ENCODE measurements at places on chromosomes 12 and 14.

GRCh38 chr12:106044773-106045172, 94.0 kb downstream of the NUAK1 start:
- DNase-seq, result no peak

GRCh38 chr12:131365821-131366260, 345.0 kb upstream of the SFSWAP start:
- no peak for DNase-seq

DNA sequence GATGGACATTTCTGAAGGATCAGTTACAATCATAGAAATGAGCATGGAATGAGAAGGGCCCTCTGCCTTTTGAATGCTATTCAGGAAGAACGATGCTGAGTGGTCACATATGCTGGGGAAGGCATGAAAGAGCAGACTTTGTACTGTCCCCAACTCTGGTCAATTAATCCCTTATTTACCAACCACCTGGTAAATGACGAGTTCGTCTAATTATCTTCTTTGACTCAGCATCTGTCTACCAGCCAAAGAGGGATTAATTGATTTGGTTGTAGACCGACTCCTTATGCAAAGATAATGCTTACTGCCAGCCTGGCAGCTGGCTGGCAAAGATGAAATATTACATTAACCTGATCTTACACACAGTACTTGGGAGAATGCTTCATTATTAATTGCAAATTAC, 152.2 kb downstream of the CHST11 start:
- no peak for DNase-seq

DNA sequence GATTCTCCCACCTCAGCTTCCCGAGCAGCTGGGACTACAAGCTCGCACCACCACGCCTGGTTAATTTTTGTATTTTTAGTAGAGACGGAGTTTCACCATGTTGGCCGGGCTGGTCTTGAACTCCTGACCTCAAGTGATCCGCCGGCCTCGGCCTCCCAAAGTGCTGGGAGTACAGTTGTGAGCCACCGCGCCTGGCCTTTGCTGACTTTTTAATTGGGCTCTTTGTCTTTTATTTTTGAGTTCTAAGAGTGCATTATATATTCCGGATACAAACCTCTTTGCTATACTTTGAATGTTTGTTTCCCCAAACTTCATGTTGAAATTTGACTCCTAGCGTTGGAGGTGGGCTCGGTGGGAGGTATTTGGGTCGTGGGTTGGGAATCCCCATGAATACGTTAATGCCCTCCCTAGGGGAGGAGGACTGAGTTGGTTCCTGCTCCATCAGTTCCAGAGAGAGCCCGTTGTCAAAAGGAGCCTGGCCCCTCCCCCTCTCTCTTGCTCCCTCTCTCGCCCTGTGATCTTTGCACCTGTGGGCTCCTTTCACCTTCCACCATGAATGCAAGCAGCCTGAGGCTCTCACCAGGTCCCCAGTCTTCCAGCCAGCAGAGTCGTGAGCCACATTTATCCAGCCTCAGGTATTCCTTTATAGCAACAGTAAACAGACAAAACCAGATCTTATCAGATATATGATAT, 103.2 kb upstream of the EVL start:
- DNase-seq, result no peak

DNA sequence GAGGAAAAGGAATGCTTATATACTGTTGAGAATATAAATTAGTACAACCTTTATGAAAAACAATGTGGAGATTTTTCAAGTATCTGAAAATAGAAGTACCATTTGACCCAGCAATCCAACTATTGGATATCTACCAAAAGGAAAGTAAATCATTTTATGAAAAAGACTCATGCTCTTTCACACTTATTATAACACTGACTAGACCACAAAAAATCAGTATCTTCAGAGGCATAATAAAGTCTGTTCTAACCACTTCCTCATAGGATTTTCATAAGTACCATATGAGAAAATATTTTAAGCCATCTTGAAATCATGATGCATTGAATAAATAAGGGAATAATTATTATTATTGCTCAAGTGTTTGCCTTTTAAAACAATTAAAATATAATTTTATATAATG, 90.8 kb downstream of the SLCO1B1 start:
- DNase-seq, result no peak

GRCh38 chr14:105019861-105020814, 745 bp downstream of the CDCA4 start:
- no peak for DNase-seq

DNA sequence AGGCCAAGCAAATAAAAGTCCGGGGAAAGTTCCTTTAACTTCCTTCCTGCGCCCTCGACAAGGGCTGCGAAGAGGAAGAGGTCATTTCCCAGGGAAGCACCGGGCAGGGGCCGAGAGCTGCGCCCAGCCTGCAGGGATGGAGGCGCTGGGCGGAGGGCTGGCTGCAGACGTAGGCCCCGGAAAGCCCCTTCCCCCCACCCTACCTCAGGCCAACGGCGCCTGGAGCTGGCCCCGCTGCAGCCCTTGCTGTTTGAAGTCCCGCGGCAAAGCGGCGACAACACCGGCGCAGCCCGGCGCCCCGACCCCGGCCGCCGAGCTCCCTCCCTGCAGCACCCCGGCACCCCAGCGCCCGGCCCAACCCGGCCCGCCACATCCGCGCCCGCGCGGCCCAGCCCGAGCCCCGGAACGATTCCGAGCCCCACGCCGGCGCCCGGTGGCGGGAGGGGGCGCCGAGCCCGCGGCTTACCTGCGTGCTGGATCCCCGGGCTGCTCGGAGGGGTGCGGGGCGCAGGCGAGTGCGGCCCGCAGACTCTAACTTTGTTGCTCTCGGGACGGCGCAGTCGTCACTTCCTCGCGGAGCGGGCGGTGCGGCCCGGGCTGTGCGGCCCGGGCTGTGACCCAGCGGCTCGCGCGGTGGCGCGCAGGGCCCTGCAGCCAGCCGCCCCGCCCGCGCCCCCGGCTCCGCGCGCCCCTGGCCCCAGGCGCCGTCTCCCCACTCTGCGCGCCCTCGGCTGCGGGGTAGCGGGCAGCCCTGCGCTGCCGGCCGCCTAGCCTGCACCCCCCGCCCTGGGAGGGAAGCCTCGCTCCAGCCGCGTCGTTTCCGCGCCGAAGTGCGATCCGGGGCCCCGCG, 64.8 kb upstream of the PTGR2 start:
- no peak for DNase-seq

GRCh38 chr12:7650091-7650490, 15.6 kb downstream of the APOBEC1 start:
- DNase-seq, result no peak

DNA sequence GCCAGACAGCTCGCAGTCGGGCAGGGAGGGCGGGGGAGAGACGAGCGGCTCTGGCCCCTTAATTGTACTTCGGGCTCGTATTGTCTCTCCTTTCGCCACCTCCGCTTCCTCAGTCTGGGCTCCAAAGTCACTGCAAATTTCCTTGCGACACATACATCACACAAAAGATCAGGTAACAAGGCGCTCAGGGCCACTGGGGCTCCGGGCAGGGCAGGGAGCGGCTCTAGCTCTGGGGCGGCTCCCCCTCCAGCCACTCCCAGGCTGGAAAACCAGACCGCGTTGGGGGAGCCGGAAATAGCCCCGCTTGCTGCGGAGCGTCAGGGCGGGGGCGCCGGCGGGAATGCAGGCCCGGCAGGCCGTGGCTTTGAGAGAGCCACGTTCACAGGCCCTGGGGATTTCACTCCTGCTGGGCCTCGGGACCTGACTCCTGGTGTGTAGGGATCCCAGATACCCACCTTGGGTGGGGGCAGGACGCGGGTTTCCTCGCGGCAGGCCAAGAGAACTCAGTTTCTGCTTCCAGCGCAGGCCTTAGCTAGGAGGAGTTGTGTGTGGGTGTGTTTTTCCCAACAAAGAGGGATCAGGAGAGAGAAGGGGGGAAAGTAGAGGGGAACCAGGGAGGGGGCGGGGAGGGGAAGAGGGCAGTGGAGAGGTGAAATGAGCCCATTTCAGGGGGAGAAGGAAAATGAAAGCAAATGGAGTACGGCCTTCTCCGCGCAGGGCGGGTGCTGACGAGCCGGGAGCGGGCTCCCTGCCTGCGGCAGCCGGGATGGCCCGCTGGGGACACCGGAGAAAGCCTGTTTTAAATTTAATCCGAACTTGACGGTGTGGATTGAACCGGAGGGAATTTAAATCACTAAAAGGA, 4.4 kb upstream of the HOXC9 start:
- DNase-seq, result no peak

- DNase-seq, result no peak
Measured at GRCh38 chr12:43107026-43107775, 444.8 kb downstream of the ADAMTS20 start.

- DNase-seq, result no peak
Measured at GRCh38 chr12:56687223-56688128, 608 bp downstream of the PTGES3 start.

GRCh38 chr14:76050797-76051392, 65.3 kb downstream of the IFT43 start:
- peak; percentile 40 for DNase-seq

- DNase-seq, result no peak
Measured at GRCh38 chr14:67679006-67679405, 4.6 kb upstream of the VTI1B start.

DNA sequence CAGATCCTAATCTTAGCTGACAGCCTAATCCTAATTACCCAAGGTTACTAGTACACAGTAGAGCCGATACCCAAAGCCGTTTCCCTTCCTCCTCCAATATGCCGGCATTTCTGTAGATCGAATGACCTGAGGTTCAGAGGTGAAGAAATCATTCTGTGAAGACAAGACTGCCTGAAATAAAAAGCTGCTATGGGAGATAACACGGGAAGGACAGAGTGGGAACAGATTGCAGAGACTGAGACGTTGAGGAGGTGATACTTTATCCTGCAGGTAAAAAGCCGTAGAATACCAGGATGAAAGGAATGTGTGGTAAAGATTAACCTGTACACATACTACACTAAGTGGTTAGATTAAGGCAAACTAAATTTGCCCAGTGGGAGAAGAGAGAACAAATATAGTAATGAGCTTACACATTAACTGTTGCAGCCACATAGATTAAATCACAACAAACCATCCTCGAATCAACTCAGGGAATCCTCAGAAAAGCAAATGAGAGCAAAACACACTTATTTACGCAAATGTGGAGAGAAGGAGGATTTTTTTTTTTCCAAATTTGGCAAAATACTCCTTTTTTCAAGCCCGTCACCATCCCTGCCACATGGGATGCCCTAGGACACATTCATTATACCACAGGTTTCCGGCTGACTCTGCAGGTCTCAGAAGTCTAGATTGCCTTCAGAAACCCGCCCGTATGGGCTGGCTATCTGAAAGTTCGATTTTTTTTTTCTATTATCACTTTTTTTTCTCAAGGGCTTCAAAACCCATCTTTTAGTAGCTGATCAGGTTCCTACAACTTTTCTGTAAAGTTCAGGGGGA, 188.0 kb downstream of the TTC8 start:
- DNase-seq, result no peak

GRCh38 chr14:21091821-21092272, 6.6 kb downstream of the ZNF219 start:
- no peak for DNase-seq

- DNase-seq, result no peak
Measured at GRCh38 chr14:67984274-67984673, 164.7 kb downstream of the RAD51B start.

DNA sequence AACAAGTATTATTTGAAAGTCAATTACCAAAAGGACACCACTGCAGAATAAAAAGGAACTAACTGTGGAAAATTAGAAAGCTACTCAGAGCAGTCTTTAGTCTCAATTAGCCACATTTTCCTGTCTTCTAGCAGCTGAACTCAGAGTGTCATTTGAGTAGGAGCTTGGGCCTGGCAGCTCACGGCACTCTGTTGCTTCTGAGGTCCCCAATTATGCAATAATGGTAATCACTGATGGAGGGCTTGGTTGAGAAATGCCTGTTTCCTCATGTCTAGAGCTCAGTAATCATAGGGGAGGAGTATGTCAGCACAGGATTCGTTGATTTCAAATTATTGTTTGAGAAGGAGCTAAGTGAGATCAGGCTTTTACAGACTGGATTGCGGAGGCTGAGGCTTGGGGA, 108.6 kb downstream of the VRK1 start:
- DNase-seq, result no peak

DNA sequence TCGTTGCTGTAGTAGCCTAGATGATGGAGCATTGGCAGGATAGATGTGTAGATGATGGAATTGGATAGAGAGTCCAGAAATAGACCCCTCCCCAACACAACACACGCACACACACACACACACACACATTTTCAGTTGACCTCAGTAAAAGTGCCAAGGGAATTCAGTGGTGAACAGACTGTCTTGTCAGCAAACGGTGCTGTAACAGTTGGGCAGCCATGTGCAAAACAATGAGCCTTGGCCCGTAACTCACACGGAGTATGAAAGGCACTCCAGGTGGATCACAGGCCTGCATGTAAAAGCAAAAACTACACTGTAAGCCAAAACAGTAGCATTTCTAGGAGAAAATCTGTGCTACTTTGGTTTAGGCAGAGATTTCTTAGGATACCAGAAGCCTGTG, 87.8 kb downstream of the DDX51 start:
- no peak for DNase-seq

Measured in NT2/D1 (cell line).